ENCODE measurements at places on chromosomes 1 and 21.
A peak's percentile ranks its signal among the peaks of the same experiment; 100 is the strongest.

- peak; percentile 75 for DNase-seq
Observed at GRCh38 chr1:55476445-55477015, 261.4 kb upstream of the USP24 start.

GRCh38 chr1:89757532-89757931 is 63.3 kb upstream of the LRRC8D start:
- no peak for DNase-seq

DNA sequence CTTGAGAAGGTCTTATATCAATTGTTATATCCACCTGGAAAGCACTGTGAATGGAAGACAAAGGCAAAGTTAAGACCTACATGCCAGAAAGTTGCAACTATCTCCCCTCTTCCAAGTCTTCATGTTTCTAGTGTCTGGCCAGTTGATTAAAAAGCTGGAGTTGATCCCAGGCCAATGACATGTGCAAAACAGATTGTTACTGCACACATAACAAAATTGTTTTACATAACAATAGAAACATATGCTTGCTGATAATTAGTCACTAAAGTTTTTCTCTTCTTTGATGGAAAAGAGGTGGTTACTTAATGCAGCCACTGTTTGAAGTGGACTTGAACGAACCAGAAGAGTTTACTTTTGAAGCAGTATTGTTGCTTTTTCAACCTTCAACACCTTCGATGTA is 158.2 kb downstream of the TGFBR3 start:
- DNase-seq = no peak

- peak; percentile 22 for DNase-seq
Observed at GRCh38 chr1:115052454-115053083, 22.9 kb downstream of the TSHB start.

DNA sequence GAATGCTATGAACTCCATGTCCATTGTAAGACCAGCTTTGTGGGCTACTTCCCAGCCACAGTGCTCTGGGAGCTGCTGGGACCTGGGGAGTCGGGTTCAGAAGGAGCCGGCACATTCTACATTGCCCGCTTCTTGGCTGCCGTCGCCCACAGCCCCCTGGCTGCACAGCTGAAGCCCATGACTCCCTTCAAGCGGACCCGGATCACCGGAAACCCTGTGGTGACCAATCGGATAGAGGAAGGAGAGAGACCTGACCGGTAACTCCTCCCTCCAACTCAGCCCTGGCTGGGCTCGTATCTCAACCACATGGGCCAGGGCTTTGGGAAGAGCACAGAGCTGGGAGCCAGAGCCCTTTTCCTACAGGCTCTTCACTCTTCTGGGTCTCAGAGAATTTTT is 15.4 kb downstream of the MOV10 start:
- no peak for DNase-seq

GRCh38 chr1:160550572-160551034 is 27.5 kb upstream of the SLAMF6 start:
- no peak for DNase-seq

DNA sequence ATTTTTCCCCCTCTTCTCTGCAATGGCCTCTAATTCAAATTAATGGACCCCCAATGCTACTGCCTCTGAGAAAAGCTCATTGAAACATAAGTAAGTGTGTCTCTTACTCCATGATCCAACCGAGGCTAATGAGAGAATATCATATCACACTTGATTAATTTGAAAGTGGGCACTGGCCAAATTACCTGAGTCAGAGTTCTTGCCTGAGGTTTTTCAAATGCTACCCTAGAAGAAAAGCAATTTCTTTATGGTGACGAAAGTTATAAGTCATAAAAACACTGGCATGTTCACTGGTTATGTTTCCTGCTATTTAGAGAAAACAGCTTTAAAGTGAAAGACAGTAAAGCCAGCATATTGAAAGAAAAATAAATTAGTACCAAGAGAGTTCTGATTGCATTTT is 368.8 kb upstream of the TMPRSS15 start:
- DNase-seq = no peak

DNA sequence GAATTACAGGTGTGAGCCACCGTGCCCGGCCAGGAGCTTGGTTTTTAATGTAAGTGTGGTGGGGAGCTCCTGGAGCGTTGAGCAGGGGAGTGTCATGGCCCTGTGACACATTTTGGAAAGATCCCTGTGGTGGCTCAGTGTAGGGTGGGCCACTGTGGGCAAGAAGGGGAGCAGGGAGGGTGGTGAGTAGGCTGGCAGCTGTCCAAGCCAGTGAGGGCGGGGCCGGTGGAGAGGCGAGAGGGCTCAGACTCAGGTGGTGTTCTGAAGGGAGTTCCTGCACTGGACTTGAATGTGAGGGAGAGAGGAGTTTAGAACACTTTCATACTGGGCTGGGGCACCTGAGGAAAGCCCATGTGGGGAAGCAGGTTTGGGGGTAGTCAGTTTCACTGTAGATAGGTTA is 3.1 kb upstream of the EVA1B start:
- DNase-seq = no peak

- no peak for DNase-seq
Observed at GRCh38 chr1:55037733-55038551, 1.4 kb upstream of the PCSK9 start.

DNA sequence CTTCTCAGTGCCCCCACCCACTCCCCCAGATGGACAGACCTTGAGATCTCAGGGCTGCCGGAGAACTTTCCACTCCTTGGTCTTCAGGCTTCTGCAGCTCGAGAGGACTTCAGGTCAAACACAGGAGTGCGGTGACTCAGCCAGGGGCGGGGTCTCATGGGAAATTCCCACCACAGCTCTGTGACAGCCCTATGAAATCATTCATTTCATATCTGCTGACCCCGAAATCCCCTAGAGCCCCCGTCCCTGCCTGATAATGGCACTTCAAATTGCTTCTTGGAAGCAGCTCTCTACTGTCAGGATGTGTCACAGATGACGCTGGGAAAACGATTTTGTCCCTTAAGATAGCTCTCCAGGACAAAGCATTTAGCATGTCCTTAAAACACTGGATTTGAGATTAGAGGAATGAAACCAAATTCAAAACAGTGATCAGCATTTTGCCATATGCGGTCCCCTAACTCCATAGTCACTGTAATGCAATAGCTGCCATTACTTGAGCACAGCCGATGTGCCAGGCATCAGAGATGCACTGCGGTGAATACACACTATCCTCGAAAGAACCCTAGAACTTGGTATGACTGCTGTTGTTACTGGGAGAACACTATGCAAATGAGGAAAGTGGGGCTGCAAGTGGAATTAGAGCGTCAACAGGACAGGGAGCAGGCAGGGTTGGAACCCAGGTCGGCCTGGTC is at the start of gene TNFRSF9:
TSS of gene TNFRSF9 (minus strand) at position 95 of the 692 bp plus-strand sequence. CDS start 845 bp downstream, outside the sequence.
- no peak for DNase-seq

GRCh38 chr1:227790868-227791267 is 24.6 kb upstream of the PRSS38 start:
- DNase-seq = no peak

DNA sequence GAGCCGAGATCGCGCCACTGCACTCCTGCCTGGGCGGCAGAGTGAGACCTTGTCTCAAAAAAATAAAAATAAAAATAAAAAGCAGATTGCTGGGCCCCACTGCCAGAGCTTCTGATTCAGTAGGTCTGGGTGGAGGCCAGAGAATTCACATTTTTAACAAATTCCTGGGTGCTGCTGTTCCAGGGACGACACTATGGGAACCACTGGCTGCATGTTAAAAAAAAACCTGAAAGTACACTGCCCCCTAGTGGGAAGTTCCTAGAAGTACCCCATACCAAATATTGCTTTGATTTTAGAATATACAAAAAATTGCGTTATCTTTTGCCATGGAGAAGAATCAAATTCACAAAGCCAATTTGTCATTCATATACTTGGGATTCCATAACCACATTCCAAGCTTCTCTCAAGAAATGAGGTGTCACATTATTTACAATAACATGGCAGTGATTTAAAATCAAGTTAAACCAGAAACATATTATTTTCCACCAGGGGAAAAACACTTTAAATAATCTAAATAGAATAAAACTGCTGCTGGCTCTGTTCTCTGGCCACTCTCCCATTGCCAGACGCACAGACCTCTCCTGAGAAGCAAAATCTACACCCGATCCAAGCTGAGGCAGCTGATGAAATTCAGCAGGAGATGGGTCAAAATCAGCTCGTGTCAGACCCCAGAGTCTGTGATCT is 27.4 kb downstream of the SYF2 start:
- DNase-seq = no peak

DNA sequence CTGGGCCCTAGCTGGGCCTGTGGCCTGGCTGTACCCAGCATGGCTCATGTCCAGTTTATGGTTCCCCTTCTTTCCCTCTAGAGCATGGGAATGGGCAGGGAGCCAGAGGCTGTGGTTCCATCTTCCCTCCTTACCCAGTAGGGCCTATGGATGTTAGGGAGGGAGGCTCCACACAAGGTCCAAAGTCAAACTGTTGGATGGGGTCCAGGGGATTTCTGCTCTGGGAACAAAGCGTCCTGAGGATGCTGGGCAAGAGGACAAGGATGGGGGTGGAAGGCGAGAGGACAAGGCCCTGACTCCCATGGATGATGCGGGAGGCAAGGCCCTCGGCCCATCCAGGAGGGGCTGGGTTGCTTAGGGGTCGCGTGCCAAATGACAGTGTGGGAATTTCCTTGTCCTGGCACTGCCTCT is 17.3 kb downstream of the CSF1 start:
- peak; percentile 73 for DNase-seq

DNA sequence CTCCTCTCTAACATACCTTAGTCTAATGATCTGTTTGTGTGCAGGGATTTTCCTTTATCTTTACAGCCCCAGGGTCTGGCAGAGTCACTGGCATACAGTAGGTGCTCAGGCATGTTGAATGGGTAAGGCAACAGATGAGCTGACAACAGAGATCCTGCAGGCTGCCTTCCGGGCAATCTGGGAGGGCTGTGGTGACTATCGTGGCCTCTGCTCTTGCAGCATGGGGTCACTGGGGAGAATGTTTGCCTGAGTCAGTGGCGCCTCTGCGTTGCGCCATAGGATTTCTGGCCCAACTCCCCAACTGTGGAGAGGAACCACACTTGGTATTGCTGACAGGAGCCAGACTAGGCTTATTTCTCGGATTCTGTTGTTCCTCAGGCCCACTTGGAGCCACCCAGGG is 93.8 kb downstream of the LAMC2 start:
- no peak for DNase-seq

DNA sequence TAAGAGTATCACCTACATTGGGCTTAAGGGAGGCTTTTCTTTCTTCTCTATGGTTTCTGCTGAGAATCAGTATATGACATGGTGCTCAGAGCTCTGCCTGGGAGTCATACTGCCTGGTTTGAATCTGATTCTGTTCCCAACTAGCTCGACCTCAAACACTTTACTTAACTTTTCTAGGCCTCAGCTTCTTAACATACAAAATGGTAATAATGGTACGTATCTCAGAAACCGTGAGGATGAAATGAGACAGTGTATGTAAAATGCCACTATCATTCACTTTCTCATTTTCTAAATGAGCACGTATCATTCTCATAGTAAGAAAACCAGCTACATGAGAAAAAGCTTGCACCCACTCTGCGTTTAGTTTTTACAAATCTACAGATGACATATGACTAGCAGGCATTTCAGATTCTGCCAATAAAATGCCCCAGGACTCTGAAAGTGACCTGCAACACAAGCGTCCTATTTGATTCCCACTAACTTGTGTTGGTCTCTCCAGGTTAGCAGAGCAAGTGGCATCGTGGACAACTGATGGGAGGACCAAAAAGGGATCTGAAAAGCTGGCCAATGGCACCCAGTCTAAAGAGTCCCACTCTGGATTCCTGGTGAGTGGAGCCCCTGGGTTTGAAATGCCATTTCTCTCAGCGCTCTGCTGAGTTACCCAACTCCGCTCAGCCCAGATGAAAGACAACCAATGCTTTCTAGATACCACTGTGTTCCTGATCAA is 6.1 kb downstream of the CTNNBIP1 start:
- DNase-seq = no peak

Data from epithelial cell of proximal tubule (primary cell).